Activated T-cell treated with anti-CD3 and anti-CD28 coated beads for 4 hours (primary cell): ENCODE measurements at places on chromosomes 1 and 21.

DNA sequence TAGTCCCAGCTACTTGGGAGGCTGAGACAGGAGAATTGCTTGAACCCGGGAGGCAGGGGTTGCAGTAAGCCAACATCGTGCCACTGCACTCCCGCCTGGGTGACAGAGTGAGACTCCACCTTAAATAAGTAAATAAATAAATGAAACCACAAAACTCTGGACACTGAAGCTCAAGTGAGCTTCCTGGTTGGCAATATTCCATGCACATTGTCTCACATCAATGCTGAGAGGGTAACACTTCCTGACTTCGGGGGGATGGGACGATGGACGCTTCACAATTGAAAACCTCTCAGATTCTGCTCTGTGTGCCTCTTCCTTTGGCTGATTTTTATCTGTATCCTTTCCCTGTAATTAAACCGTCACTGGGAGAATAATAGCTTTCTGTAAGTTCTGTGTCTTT, 70.0 kb upstream of the ZNF644 start:
- no peak for DNase-seq

- DNase-seq, result no peak
These were observed 971.0 kb downstream of the NCAM2 start for GRCh38 chr21:21969211-21969610.

GRCh38 chr1:175154629-175155472, 37.7 kb downstream of the KIAA0040 start:
- peak; percentile 70 for DNase-seq

DNA sequence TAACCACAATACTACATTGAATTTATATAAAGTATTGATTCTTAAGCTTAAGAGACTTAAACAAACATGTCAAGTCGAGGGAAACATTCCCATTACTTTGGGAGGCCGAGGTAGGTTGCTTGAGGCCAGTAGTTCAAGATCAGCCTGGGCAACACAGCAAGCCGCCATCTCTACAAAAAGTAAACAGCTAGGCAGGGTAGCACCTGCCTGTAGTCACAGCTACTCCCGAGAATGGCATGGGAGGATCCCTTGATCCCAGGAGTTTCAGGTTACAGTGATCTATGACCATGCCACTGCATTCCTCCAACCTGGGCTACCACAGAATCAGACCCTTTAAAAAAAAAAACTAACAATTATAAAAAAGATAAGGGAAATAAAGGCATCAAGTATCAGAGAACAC, 50.4 kb downstream of the EIF4G3 start:
- no peak for DNase-seq

DNA sequence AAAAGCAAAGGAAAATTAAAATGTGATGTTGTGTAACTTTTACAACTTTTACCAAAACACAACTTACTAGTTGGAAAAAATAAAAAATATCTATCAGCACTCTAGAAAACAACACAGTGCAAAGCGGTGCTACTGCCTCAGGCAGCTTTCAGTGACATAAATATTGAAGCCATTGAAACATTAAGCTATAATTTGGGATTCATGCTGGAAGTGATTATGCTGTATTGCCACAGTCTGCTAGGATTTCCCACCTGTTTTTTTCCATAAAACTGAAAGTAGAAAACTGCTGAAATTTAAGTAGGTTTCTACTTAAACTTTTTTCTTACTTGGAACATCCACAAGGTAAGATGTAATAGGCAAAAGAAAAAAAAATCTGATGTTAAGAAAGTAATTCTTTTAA, 674.4 kb downstream of the KCNT2 start:
- DNase-seq, result no peak

GRCh38 chr1:54275349-54275748, 75.4 kb downstream of the MRPL37 start:
- no peak for DNase-seq

DNA sequence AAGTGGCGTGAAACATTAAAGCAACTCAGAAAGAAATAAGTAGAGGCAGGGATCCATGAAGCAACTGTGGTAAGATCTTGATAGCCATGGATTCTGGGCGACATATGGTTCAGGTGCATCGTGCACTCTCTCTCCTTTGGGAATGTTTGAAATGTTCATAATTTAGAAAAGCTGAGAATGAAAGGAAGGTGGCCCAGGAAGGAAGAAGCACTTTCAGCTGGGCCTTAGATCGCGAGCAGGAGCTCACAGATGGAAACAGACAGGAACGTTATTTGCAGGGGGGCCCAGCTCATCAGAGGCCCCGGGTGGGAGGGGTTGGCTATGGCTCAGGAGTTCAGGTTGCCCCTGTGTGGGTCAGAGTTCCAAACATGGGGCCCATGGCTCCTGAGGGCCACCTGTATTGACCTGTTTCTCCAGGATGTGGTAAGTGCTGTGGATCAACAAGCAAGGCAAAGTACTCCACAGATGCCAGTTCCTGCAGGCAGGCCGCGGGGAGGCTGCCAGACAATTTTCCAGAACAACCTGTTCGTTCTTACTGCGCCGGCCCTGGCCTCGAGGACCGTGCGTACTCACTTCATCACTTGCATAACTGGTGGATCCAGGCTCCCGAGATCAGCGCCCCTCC, 253.2 kb downstream of the TOMM20 start:
- no peak for DNase-seq

- DNase-seq, result no peak
These were observed 22.5 kb downstream of the DPT start for GRCh38 chr1:168706391-168706992.

- no peak for DNase-seq
These were observed 90.5 kb downstream of the GDAP2 start for GRCh38 chr1:117838911-117839310.

DNA sequence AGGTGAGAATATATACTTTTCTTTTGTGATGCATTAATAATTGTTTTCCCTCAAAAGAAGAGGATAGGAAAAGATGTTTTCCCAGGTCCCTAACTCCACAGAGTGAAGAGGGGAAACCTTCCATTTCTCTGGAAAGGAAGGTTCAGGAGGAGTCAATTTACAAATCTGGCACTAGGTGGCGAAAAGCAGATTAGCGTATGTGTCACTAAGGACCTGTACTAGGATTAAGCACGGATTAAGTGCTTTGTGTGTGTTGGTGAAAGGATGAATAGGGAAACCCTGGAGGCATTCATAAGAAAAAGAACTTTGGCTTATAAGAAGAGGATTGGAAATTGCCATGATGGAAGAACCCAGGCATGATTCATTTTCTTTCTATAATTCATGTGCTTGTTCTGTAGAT, 410.1 kb upstream of the PLXNA2 start:
- no peak for DNase-seq

DNA sequence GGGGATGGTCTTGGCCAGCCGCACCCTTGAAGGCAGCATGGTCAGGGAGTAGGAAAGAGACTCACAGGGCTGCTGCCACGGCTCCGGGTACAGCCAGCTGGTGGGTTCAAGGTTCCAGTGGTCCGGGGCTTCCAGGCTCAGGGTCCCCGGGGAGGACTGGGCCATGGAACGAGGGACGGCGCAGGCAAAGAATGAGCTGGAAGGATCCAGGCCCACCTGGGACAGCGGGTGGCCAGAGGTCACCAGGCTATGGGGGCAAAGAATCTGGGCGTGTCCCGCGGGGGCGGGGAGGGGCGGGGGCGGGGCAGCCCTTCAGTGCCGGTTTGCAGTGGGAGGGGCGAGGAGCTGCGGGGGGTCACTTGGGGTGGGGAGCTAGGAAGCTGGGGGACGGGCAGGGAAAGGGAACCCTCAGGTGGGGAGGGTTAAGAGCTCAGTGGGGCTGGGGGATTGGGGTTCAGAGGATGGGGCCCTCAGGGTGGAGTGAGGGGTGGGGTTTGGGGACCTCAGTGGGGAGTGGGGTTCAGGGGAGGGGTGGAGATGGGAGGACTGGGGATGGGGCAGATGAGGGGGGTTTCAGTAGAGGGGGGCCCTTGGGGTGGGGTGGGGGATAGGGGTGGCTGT, at the start of gene DNMT3L:
Gene DNMT3L (minus strand): TSS at position 223 of the 621 bp plus-strand sequence. CDS start 638 bp downstream, outside the sequence.
- DNase-seq, result no peak

GRCh38 chr1:8147956-8148355, 121.8 kb upstream of the ERRFI1 start:
- no peak for DNase-seq

DNA sequence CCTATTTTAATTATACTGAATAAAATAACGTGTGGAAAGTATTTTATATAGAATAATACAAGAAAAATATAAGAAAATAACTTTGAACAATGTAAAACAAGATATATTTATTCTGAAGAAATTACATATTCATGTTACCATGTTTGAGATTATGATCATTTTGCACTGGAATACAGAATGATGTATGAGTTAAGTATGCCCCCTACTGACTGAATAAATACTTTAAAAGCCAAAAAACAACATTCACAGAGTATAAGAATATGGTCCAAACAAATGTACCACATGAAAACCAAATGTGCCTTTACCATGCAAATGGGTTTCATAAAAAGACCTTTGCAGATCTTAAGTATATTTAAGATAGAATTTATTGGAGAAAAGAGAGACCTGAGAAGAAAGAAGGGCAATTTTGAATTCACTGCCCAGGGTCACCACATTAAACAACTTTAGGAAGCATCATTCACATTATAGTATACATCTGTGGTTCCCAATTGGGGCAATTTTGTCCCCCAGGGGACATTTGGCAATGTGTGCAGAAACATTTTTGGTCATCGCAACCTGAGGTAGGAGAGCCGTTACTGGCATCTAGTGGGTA, 136.6 kb upstream of the GFI1 start:
- DNase-seq, result no peak

DNA sequence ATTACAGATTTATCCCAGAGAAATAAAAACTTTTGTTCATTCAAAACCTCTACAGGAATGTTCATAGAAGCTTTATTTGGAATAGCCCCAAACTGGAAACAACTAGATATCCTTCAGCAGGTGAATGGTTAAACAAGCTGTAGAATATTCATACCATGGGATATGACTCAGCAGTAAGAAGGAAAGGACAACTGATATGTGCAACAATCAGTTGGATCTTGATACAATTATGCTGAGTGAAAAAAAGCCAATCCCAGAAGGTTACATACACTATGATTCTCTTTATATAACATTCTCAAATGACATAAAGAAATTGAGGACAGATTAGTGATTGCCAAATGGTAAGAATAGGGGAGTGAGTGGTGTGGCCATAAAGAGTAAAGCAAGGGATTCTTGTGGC, 376.7 kb downstream of the S1PR1 start:
- DNase-seq, result no peak

GRCh38 chr1:86826856-86827255, 87.1 kb downstream of the SELENOF start:
- DNase-seq, result no peak

DNA sequence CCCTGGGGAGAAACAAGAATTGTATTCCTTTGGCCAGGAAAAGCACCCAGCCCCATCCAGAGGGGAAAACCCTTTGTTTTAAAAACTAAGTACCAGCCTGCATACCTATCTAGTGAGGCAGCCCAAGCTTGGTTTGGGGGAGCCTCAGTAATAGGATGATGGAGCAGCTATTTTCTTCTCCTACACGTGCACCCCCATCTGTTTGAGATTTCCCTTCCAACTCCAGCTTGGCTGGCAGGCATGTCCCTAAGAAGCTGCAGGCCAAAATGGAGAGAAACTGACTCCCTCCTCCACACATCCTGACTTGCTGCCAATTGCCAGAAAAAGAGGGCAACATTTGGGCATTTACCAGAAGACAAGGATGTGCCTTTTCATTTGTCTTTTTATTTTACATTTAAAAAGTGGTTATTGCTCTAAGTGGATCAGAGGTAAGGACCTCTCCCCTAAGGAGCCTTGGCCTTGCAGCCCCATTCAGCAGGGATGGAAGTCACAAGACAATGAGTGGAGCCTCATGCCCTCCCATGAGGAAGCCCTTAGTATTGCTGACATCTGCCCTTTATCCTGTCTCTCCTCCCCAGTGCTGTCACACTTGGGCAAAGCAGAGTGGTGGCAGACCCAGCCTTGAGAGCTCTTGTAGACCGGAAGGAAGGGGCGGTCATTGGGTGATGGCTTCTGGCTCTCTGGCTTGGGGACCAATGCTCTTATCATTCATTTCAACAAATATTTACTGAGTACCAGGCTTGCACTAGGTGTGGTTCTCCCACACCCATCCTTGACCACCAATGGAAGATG, 8.6 kb downstream of the FNDC5 start:
- no peak for DNase-seq

DNA sequence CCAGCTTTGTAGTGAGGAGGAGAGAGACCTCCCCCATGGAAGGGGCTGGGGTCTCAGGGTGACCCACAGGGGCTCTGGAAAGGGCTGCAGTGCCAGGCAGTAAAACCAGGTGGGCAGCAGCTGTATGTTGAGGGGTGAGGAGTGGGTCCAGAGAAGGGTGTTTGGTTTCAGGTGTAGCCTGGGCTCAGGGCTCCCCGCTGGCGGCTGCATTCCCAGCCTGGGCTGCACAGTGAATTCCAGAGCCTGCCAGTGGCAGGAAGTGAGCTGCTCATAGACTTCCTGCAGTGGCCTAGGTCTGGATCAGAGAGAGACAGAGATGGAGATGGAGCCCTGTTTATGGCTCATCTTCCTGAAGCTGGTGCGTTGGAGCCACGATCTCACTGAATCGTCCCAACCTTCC, 356.4 kb downstream of the PTPRU start:
- no peak for DNase-seq

DNA sequence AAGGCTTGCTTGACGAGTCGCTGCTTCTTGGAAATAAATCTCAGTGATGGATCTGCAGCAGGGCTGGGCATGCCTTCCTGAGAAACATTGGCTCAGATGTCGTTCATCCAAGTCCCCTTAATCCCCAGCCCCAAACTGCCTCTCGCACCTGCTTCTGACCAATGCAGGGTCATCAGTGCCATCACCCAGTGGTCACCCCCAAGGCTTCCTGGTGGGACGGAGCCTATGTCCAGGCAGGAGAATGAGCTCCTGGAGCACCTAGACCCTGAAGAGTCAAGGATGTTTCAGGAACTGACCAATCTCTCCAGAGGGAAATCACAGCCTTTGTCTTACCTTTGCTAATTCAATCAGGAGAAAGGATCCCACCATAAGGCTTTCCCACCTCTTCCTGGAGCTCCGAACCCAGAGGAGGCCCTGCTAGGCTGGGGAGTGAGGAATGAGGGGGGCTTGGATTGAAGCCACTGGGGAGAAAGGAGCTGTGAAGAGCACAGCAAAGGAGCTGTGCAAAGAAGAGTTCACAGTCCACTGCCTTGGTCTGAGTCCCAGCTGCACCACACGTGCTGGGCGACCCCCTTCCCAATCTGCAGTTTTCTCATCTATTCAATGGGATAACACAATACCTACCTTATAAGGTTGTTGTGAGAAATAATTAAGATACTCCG, 416.1 kb downstream of the NPHP4 start:
- no peak for DNase-seq

DNA sequence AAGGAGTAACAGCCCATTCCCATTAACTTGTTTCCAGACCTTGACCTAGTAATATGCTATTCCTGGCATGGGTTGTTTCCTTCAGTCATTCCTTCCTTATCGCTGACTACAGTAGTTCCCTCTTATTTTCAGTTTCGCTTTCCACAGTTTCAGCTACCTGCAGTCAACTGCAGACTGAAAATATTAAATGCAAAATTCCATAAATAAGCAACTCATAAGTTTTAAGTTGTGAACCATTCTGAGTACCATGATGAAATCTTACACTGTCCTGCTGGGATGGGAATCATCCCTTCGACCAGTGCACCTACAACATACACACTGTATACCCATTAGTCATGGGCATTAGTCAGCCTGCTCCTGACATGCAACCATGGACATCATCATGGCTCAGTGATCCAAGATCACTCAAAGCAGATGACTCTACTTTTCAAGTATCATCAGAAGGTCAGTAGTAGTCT, 66.7 kb downstream of the CCDC30 start:
- peak; percentile 1 for DNase-seq
